ENCODE measurements at places on chromosomes 2 and 18.

GRCh38 chr2:163062524-163062923 is 224.0 kb upstream of the KCNH7 start:
- no peak for DNase-seq

- no peak for DNase-seq
Measured at GRCh38 chr2:33298233-33298632, 178.2 kb upstream of the RASGRP3 start.

DNA sequence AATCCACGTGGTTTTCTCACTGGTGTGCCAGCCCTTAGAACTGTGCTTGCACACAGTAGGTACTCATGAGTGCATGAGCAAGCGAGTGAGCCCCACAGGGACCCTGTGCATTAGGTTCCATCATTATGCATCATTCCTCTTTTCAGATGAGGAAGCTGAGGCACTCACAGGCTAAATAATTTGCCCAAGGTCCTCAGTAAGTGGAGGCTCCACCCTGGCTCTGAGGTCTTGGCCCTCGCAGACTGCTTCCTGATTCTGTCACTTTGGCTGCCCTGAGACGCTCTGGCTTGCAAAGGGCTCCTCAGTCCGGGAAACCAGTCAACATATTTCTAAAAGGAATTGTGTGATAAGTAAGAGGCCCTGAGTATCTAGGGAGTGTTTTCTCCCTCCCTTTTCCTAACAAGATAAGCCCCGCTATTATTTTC is 71.7 kb downstream of the IL1R2 start:
- no peak for DNase-seq

- DNase-seq = no peak
Measured at GRCh38 chr2:159926695-159927094, 128.7 kb upstream of the CD302 start.

GRCh38 chr18:70418546-70419311 is 129.9 kb downstream of the SOCS6 start:
- no peak for DNase-seq

GRCh38 chr2:9824956-9825720 is 18.1 kb upstream of the TAF1B start:
- DNase-seq = no peak

DNA sequence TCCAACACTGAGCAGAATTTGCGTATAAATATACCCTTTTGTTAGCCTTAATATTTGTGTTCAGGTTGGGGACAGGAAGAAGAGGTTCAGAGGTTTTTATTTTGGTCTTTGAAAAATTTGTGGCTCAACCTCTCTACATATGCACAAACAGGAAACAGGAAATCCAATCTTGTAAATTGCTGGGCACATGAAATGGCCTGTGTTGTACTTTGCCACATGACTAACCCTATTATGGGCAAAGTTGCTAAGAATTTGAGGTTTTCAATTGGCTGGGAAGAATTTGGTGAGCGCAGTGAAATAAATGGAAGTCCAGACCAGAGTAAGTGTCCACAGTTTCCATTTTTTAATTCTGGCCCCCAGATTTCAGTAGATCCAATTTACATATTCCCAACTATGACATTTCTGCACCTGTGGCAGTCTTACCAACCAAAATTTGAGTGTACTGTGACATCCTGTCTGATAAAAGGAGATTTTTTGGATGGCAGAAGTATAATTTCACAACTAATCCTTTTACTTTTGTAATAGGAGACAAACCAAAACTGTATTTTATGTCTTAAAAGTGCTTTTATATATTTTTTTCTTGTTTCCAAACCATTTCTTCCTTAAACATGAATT is 63.6 kb downstream of the COX7A2L start:
- DNase-seq = no peak

GRCh38 chr2:10522726-10523405 is 74.7 kb upstream of the ODC1 start:
- no peak for DNase-seq

- DNase-seq = no peak
Measured at GRCh38 chr2:117801826-117802225, 12.7 kb upstream of the DDX18 start.

DNA sequence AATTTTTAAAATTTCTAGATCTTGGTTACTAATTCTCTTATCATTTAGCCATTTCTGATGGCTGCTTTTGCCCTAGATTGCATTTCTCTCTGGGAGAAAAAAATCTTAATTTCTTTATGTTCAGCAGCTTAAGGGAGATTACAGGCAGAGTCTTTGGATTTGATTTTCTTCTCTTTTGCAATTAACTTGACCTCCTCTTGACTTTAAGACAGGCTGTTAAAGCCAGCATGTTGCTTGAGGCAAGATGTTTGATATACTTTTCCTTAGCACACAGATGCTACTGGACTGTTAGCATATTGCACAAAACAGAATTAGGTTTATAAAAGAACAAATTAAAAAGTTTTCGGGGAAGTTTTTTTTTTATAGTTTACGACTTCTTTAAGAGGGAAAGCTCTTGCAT is 50.0 kb downstream of the XRCC5 start:
- no peak for DNase-seq

DNA sequence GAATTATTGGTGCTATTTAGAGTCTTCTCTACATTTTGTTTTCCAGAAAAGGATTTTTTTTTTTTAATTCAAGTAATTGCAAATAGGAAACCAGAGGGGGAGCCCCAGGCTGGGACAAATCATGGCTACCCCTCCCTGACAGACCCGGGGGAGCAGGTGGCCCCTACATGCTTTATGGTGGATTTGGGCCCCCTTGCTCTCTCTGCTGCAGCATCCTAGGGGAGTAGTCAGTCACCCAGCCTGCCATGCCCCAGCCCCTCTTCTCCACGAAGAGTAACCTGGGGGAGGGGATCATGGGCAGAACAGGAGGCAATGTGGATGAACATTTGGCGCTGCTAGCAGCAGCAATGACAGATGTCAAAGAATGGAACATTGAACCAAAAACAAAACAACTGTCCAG is 4.6 kb downstream of the C2orf81 start:
- no peak for DNase-seq

DNA sequence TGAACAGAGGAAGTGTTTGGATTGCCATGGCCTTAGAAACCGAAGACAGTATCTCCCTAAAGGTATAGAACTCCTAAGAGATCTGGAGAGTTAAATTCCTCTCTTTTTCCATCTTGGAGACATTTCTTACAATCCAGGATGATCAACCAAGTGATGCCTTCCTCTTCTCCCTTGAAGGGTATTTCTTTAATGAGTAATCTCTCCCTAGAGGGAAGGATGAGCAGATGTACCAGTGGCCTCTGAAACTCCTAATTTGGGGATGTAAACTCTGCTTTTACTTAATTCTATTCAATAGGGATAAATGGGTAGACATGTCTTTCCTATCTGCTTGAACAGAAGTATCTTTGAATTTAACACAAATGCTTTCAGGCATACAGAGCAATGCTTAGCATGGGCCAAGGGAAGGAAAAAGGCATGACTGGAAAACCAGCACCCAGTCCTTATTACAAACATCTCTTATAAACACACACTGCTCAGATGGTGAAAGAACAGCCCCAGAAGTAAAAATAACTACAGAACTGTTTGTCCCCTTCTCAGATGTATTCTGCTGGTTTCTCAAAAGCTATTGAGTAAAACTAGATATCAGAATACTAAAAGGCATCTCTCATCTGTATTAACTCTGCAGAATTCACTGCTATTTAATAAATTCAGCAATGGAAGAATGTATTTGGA is 4.7 kb upstream of the THNSL2 start:
- DNase-seq = no peak

DNA sequence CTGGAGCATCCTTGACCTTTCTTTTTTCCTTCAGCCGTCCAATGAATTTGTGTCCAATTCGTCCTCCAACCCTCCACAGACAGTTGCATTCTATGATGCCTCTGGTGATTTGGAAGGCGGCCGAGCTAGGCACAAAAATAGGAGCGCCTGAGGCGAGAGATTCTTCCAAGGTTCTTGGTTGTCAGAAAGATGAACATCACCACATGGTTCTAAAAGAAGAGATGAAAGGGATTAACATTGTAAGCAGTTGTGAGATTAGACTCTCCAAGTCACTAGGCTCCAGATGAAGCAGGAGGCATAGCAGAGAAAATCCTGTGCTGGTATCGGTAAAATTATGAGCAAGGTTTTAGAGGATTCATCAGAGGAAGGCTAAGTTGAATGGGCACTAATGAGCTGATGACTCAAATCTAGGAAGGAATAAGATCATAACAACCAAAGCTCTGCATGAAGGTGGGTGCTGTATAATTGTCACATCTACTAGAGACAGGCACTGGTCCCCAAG is 75.4 kb upstream of the MAP4K3 start:
- DNase-seq = no peak

GRCh38 chr2:229027353-229028105 is 243.6 kb downstream of the PID1 start:
- no peak for DNase-seq

GRCh38 chr2:215652388-215652787 is 216.5 kb upstream of the FN1 start:
- DNase-seq = no peak

DNA sequence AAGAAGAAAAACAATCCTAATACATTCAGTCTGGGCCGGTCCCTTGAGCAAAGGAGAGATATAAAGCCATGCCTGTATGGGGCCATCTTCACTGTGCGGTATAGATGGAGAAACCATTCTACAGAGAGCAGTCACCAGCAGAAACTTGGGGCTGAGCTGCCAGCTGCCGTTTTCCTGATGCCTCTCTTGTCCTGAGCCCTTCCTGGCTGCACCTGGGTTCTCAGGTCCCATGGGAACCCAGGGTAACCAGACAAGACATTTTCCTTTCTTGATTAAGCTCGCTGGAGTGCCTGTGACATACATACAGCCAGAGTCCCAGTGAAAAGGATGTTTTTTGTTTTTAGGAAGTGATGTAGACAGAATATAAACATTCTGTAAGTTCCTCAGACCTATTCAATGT is 5.3 kb upstream of the METTL21A start:
- DNase-seq = no peak

DNA sequence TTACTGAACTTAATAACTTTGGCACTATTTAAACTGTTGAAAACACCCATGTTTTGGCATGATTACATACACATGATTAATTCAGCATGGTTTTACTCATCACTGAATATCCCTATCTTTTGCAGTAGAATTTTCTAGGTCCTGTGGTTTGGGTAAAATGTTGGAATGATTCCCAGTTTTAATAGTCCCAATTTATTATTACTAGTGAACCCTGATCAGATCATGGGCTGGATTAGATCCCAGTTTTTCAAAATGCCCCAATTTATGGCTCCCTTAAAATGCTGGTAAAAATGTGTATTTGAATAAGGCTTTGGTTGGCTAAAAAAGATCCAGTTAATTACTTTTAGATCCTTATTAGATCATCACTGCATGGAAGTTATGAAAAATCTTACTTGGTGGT is 273.6 kb upstream of the NRP2 start:
- DNase-seq = no peak

GRCh38 chr2:138779406-138779780 is 797 bp downstream of the NXPH2 start:
- no peak for DNase-seq

DNA sequence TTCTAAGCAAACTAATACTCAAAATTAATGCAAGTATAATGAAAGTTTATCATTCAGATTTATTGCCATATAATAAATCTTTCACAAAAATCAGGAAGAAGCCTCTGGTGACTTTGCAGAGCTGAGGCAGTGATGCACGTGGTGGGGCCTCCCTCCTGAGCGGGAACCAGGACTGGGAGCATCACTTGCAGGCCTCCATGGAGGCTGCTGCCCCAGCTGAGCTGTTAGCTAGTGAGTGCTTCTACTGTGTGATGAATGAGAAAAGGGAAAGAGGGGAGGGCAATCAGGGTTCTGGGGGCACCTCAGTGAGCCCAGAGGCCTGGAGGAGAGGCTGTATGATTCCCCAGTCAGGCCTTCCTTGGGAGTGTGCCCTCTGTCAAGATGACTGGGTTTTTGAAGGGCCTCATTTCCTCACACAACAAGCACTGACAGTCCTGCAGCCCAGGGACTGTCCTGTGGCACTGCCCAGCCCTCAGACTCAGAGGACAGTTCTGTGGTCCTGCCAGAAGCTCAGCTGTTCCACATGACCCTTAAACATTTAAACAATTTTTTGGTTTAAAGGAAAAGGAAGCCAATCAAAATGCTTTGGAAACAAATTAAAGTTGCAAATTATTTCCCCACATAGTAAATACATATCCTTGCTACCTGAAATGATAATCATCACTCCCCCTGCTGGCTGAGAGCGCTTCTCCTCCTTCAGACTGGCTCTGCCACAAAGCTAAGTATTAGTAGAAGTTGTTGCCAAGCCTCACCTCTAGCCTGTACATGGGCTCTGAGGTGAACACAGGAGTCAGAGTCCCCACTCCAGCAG is 90.9 kb upstream of the SMAD7 start:
- no peak for DNase-seq

DNA sequence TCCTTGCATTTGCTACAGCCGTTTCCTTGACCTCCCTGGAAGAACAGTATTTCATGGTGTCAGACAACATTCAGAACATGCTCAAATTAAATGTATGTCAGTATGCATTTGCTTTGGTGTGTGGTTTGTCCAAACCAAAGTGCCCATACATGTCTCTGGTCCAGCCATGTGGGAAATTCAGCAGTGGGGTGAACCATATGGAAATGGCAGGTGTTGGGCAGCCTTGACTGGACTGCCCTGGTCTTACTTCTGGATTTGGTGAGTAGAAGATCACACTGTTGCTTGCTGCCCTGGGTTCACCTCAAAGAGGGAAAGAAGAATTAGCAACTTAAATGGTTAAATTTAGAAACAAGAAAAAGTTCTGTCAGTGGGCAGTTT is 84.5 kb downstream of the MSH2 start:
- no peak for DNase-seq

DNA sequence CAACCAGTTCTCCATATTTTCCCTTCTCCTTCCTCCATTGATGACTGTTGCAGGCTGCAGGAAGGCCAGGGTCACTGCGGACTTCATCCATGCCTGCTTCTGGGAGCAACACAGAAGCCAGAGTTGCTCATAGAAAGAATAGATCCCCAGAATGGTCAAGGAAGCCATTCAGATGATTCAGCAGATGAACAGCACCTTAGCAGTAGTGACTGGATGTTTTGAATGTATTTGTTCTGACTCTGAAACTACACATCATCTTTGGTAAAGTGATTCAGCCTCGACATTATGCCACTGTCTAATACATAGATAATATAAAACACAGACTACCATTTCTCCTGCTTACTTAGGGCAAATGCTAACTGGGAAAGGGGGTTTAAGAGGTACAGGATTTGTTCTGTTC is 411.6 kb downstream of the RND3 start:
- no peak for DNase-seq

GRCh38 chr18:76281565-76281964 is 213.5 kb downstream of the ZNF516 start:
- no peak for DNase-seq

DNA sequence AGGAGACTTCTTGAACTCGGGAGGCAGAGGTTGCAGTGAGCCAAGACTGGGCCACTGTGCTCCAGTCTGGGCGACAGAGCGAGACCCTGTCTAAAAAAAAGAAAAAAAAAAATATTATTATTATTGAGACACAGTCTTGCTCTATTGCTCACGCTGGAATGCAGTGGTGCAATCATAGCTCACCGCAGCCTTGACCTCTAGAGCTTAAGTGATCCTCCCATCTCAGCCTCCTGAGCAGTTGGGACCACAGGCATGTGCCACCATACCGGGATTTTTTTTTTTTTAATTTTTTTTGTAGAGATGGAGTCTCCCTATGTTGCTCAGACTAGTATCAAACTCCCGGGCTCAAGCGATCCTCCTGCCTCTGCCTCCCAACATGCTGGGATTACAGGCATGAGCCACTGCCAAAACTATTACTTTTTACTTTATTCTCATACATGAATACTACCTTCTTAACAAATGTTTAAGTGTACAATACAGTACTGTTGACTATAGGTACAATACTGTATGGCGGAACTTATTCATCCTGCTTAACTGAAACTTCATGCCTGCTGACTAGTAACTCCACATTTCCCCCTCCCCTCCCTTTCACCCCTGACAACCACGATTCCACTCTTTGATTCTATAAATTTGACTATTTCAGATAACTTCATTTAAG is 15.5 kb downstream of the FBXO11 start:
- no peak for DNase-seq
